ENCODE measurements at places on chromosomes 12 and 14.

GRCh38 chr12:91817517-91817916 is 328.1 kb downstream of the BTG1 start:
- DNase-seq: no peak

DNA sequence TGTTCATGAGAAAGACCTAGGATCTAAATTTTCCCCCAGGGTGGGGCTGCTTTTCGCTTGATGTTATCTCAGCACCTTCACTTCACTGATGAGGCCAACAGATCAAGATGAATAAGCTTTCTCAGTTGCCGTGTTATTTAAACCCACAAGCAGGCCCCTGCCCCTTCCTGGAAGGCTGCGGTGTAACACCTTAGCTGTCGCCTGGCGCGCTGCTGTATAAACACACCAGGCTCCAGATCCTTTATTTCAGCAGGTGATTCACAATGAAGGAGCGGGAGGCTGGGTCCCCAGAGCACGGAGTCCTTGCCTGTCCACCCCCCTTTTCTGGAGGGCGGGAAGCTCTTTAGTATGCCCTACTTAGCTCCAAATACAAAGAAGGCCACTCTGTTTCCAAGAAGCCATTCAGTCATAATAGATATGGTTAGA is 515.4 kb downstream of the FUT8 start:
- peak; percentile 54 for DNase-seq

- no peak for DNase-seq
Observed at GRCh38 chr12:56714431-56714929, 10.6 kb downstream of the NACA start.

DNA sequence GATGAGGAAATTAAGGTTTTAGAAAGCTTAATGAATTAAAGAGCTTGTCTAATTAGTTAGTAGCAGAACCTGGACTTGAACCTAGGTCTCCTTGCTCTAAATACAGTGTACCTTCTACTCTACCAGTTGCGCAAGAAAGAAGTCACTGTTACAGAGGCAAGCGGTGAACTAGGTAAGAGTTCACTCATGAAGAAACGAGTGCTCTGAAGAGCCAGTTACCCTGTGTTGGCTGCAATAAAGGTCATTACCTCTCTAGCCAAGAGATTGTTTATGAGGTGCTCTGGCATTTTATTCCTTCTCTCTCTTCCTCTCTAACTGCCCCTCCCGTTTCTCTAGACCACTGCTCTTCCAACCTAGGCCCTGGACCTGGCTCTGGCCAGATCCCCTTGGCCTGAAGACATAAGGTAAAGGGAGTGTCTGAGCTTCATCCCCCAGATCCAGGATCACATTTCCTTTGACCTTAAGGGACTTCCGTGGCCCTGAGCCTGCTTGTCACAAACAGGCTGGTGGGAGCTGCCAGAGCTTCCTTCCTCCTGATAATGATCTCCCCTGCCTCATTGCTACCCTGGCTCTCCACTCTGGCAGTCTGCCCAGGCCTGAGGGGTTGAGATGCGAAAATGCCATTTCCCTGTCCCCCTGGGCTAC is 1.9 kb downstream of the RNASE7 start:
- DNase-seq: no peak

Data from stimulated activated effector memory CD8-positive, alpha-beta T cell treated with anti-CD3 and anti-CD28 coated beads, Interleukin-12 subunit alpha, Interleukin-12 subunit beta, amount 100 ng/mL, for 72 hours (primary cell).